Naive thymus-derived CD4-positive, alpha-beta T cell (primary cell): ENCODE measurements at places on chromosomes 3 and 15. TPM values are rescaled to one million over a fixed set of nuclear protein-coding genes. Genes with fewer than 3 reads are reported as not detected.

- DNase-seq = no peak
Observed at GRCh38 chr3:65596571-65597225, 442.0 kb downstream of the MAGI1 start.

GRCh38 chr15:56693761-56694160, 39.5 kb downstream of the ZNF280D start:
- no peak for DNase-seq

GRCh38 chr3:44501971-44502370, 24.5 kb upstream of the ZNF445 start:
- DNase-seq = no peak

GRCh38 chr15:29143909-29144635, 125.5 kb downstream of the NSMCE3 start:
- DNase-seq = no peak

GRCh38 chr15:62046078-62046743, 14.0 kb downstream of the VPS13C start:
- DNase-seq = no peak

- DNase-seq = no peak
Observed at GRCh38 chr3:127224118-127224517, 31.2 kb downstream of the PRR23E start.

DNA sequence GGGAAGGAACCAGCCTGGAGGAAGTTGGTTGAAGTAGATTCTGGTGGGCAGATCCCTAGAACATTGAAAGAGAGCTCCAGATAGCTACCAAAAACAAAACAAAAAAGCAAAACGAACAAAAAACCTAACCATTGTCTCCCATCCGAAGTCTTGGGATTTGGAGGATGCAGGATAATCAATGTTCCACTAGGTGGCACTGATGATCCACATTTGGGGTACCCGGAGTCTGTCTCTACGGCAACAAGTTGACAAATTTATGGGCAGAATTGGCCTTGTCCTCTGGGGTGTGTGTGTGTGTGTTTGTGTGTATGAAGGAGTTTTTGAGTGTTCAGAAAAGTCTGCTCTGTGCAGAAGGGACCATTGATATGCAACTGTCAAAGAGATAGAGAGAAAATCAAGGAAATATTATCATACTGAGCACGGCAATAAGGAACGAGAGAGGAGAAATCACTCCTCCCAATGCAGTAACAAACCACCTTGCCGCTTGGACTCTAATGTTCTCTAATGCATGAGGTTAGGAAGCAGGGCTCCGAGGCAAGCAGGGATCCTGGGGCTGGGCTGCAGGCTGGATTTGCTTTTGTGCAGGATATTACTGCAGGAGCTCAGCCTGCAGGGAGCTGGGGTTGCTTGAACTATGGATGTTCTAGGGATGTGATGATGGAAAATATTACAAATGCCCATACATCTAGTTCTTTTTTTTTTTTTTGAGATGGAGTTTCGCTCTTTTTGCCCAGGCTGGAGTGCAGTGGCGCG, 59.8 kb upstream of the KLHL25 start:
- DNase-seq = peak; percentile 63

- no peak for DNase-seq
Observed at GRCh38 chr3:63467392-63467791, 185.1 kb upstream of the SNTN start.

GRCh38 chr3:177490626-177491025, 293.3 kb upstream of the TBL1XR1 start:
- no peak for DNase-seq

- no peak for DNase-seq
Observed at GRCh38 chr15:47673232-47673761, 44.0 kb upstream of the SEMA6D start.

GRCh38 chr3:24945563-24945962, 450.9 kb upstream of the THRB start:
- DNase-seq = no peak

DNA sequence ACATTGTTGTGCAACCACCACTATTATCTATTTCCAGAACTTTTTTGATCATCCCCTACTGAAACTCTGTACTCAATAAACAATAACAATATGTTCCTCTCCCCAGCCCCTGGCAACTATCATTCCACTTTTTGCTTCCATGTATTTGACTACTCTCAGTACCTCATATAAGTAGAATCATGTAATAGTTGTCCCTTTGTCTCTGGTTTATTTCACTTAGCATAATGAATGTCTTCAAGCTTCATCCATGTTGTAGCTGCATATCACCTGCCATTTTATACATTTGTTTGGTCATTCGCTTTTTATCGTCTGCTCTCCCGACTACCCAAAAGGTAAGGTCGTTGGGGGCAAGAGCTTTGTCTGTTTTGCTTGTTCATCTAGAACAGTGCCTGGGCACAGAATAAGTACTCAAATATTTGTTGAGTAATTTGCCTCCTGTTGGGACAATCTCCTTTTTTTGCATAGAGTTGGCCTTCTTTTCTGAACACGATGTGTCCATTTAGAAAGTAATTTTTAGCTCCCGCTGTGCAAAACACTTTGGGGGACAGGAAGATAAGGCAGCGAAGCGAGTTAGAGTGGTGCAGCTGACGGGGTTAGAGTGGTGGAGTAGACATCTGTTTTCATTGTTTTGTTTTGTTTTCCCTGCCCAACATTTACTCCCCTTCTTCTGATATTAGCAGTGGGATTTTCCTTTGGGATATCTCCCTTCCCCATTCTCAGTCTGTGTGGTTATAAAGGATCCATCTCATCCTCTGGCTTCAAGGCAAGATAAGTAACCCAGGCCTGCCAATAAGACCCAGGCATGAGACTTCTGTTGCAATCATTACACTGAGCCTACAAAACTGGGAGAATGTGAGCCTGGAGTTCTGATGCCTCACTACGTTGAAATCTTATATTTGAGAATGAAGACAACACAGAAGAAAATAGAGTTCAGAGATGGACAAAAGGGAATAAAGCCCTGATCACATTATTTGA, 83.4 kb upstream of the RNU6-1 start:
- DNase-seq = no peak

GRCh38 chr3:120198305-120198878, 86.6 kb downstream of the GPR156 start:
- DNase-seq = no peak

GRCh38 chr3:195441992-195442572, 738 bp downstream of the ACAP2 start:
- peak; percentile 54 for DNase-seq

GRCh38 chr15:100353449-100353848, 11.7 kb upstream of the ADAMTS17 start:
- no peak for DNase-seq

DNA sequence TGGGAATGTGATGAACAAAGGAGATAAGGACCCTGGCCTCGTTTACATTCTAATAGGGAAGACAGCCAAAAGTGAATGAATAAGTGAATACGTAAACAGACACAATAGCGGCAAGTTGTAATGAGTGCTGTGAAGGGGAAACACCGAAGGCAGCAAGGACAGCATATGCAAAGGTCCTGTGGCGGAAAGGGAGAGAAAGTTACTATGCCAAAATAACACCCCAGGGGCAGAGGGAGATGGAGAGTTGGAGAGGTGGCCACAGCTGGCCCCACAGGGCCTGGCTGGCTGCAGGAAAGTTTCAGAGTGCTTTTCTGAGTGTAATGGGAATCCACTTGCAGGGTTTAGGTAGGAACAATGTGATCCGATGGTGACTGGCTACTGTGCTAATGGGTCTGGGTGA, 91.9 kb downstream of the SLCO3A1 start:
- DNase-seq = no peak

GRCh38 chr3:71510510-71510909, 73.0 kb downstream of the FOXP1 start:
- no peak for DNase-seq

DNA sequence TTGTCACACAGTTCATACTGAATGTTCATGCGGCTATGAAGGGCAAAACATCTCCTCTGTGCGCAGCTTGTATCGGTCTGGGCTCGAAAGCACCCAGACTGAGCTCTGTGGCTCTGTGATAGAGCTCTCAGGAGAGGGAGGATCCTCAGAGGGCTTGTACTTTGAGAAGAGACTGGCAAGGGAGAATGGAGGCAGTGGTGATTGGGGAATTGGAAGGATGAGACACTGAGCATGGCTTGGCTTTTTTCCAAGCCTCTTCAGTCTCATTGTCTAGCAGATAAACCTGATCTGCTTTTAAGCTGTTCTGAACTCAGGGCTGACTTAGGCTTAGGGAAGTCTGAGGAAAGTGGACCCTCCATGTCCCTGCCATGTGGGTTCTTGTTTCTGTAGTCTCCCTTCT, 43.0 kb downstream of the RAD54L2 start:
- no peak for DNase-seq

DNA sequence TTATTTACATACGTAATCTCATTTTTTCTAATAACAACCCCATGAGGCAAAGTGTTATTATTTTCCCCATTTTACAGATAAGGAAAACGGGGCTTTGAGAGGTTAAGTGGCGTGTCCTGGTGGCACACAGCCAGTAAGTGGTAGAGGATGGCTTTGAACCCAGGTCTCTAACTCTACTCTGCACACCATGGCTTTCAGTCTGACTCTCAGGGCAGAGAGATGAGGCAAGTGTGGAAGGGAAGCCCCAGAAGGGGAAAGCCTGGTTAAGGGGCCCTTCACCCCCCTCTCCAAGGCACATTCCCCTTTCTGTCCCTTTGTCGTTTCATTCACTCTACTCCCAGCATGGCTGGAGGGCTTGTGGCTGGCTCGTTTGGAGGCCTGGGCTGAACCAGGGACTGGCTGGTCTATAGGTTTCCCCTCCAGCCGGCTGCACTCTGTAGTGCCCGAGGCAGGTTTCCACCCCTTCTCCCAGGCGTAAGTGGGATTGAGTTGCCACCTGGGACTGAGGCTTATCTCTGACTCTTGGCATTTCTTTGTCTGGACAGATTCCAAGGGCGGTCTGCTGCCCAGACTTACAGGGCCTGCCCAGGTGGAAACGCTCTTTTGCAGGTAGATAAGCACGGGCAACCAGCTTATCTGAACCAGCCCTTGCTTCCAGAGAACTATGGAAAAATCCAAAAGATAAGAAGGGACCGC, 12.1 kb downstream of the SEMA4B start:
- no peak for DNase-seq

- DNase-seq = no peak
Observed at GRCh38 chr15:69540622-69541021, 88.0 kb downstream of the RPLP1 start.

DNA sequence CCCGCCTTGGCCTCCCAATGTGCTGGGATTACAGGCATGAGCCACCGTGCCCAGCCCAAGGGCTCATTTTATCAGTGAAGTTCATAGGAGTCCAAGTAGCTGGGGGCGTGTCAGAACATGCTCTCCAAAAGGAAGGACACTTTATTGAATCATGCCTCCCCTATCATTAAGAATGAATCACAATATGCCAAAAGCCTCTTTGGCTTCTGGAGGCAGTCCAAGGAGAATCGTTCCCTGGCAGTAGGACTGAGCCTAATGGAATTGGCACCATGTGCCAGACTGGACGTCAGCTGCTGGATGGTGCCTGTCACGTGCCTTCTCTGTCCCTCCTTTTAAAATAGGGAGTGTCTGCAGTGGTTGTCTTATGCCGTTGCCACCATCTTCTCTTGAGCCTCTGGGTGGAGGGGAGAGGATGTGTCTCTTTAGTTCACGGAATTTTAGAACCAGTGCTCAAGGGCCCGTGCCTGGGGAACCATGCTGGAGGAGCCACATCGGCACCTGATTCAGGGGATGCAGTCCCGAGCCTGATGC, 234.7 kb upstream of the LYSMD4 start:
- DNase-seq = no peak

DNA sequence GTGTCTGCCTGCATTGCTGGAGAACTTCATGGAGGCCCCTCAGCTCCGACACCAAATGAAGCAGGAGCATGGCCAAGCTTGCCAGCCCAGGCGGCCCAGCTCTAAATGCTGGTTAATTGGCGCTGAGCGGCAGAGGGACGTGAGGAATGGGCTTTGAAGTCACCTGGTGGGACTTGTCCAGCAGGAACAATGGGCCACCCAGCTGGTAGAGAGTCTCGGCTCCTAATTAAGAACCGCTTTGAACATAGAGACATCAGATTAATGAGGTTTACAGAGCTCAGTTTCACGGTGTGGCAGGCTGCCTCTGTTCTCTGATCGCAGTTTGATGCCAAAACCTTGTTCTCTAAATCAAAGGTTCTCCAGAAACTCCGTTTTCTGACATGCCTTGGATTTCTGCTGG, 77.5 kb upstream of the LINGO1 start:
- DNase-seq = no peak

Gene TMC3
- total RNA-seq = not detected

Gene CFAP20DC
- 0.24 TPM for total RNA-seq

Gene COMMD4
- total RNA-seq = 84.2 and 88.5 TPM in 2 replicates

Gene CAMP
- total RNA-seq = not detected

Gene NR1I2
- total RNA-seq = 0.62 TPM

Gene LXN
- total RNA-seq = 2.1 TPM

Gene FEZF2
- not detected for total RNA-seq

Gene THAP10
- not detected for total RNA-seq
